ENCODE measurements at places on chromosomes 3 and 15.

- H3K4me3 ChIP-seq: no peak overlapping the region
- no peaks in the 10 kb centered on the region for H3K4me1 ChIP-seq
- H3K27ac ChIP-seq: no peak overlapping the region
- H3K36me3 ChIP-seq: no peaks in the 10 kb centered on the region
- H3K27me3 ChIP-seq: no peaks in the 10 kb centered on the region
Observed at GRCh38 chr15:26083457-26083856, 220.3 kb upstream of the ATP10A start.

DNA sequence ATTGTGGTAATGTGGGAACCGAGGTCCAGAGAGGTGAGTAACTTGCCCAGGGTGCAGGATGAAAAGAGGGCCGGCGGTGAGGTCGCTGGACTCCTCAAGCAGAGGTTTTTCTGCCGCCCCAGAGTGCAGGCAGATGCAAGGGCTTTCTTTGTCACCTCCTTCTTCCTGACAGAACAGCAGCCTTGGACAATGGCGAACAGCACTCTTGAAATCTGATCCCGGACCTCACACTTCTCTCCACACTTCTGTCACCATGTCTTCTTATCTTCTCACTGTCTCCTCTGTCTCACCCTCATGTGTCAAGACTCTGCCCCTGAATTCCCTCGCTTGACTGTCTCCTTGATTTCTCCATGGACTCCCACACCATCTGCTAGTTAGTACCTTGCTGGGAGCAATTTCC is 15.4 kb upstream of the VPS8 start:
- H3K36me3 ChIP-seq: no peaks in the 10 kb centered on the region
- DNase-seq: no peak
- H3K4me3 ChIP-seq: no peak overlapping the region
- H3K4me1 ChIP-seq: no peaks in the 10 kb centered on the region

- H3K36me3 ChIP-seq: no peaks in the 10 kb centered on the region
- no peak for DNase-seq
- no peak overlapping the region for H3K4me3 ChIP-seq
- H3K27me3 ChIP-seq: peaks cover 14% of the 10 kb centered on the region
- peaks cover 16% of the 10 kb centered on the region for H3K4me1 ChIP-seq
Observed at GRCh38 chr15:55740359-55740878, 2.5 kb downstream of the PRTG start.

DNA sequence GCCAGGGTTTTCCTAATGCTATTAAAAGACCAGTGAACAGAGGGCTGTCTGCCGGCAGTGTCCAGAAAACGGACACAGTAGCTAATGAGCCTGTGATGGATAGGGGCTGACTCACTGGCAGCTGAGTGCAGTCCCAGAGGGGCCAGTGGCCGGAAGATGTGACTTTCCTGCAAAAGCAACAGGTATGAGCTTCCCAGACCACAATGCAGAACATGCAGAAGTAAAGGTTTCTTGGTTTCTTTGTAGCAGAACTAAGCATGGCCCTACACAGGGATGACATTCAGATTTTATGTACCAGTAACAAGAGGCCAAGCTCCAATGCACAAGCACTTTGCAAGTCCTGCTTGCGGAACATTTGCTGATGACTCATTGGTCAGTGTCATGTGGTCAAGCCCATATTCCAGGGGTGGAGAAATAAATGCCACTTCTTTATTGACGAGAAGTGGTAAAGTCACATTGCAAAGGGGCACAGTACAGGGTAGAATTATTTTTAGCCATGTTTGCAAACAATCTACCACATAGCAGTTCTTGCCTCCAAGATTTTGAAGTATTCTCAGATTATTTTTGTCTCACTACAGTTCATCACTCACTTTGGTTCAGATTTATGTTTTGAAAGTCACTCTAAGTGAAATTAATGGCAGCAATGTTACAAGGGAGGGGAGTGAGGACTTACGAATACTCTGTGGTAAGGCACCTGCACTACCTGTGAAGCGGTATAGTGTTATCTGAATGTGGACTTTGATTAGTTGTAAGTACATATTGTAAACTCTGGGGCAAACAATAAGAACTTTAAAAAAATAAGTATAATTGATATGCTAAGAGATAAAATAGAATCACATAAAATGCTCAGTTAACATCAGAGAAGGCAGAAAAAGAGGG is 263.3 kb downstream of the ABHD5 start:
- H3K36me3 ChIP-seq: no peaks in the 10 kb centered on the region
- no peak overlapping the region for H3K4me3 ChIP-seq
- DNase-seq: no peak
- no peak overlapping the region for H3K27ac ChIP-seq
- no peaks in the 10 kb centered on the region for H3K4me1 ChIP-seq

DNA sequence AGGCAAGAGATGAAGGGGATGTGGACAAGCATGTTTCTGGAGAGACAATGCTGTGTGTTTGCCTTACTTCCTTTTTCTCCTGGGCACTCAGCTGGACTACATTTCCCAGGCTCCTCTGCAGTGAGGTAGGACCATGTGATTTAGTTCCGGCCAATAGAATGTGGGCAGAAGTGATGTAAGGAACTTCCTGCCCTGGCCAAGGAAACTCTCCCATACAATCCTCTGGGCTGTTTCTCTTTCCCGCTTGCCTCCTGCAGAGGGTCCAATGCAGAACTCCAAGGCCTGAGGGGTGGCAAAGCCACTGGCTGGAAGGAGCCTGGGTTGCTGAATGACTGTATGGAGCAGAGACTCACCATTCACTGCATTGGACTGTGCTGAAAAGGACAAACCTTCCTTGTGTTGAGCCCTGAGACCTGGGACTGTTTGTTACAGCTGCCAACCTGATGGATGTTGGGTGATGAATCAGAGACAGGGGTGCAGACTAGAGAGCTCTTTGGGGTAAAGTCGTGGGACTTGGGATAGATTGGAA is 82.7 kb upstream of the SLC6A6 start:
- H3K27ac ChIP-seq: no peak overlapping the region
- no peaks in the 10 kb centered on the region for H3K27me3 ChIP-seq
- H3K36me3 ChIP-seq: no peaks in the 10 kb centered on the region
- H3K4me3 ChIP-seq: no peak overlapping the region

- no peaks in the 10 kb centered on the region for H3K36me3 ChIP-seq
- H3K4me3 ChIP-seq: no peak overlapping the region
- H3K27me3 ChIP-seq: no peaks in the 10 kb centered on the region
Observed at GRCh38 chr3:162540421-162540820, 1043.8 kb downstream of the OTOL1 start.

DNA sequence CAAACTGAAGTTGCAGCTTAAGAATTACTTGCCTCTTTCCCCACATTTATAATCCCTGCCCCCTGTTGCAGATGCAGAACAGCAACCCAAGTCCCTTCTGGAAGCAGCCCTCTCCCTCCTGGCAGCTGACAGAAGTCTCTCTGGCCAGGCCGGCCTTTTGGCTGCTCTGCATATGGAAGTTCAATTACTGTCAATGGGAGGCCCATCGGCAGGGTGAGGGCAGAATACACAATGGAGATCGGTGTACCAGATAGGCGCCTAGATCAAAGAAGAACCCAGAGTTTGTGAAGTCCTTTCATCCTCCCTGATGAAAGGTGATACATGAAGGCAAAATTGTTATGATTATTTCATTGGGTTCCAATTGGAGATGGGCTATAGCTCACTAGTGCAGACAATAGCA is 327.9 kb upstream of the CTNNB1 start:
- H3K36me3 ChIP-seq: no peaks in the 10 kb centered on the region
- H3K27ac ChIP-seq: no peak overlapping the region
- no peak for DNase-seq
- no peaks in the 10 kb centered on the region for H3K27me3 ChIP-seq
- no peak overlapping the region for H3K4me3 ChIP-seq

- peaks cover 95% of the 10 kb centered on the region for H3K36me3 ChIP-seq
- H3K27me3 ChIP-seq: no peaks in the 10 kb centered on the region
- H3K27ac ChIP-seq: no peak overlapping the region
Observed at GRCh38 chr3:40532252-40532651, 7.5 kb downstream of the ZNF621 start.

GRCh38 chr3:39468108-39468436 is 592 bp downstream of the MOBP start:
- H3K36me3 ChIP-seq: no peaks in the 10 kb centered on the region
- H3K27me3 ChIP-seq: no peaks in the 10 kb centered on the region
- H3K27ac ChIP-seq: no peak overlapping the region
- no peak overlapping the region for H3K4me3 ChIP-seq
- no peaks in the 10 kb centered on the region for H3K4me1 ChIP-seq

DNA sequence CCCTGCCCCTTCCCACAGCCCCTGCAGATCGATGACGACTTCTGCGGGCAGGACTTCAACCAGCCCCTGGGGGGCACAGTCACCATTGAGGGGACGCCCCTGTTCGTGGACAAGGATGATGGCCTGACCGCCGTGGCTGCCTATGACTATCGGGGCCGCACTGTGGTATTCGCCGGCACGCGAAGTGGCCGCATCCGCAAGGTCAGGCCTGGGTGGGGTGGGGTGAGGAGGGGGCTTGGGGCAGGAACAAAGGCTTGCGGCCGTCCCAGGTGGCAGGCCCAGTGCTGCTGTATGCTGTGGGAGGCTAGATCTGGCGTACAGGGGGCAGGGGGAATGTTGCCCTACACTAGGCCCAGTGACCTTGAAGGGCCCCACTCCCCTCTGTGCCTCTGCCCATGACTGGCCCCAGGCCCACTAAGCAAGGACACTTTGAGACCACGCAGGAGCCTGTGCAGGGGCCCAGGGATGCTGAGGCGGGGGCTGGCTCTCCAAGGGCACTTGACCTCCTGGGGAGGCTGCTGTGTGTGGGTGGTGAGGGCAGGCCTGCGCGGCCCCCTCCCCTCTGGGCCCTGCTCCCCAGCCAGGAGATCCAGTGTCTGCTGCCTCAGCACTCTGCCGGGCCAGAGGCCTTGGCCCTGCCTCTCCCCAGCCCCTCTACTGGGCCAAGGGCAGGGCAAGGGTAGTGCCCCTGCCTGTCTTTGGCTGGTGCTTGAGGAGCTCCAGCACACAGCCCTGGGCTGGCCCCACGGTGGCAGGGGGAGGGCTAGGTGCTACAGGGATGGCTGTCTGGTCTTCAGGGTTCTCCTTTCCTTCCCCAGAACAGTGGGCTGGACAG is 8.7 kb downstream of the PLXNA1 start:
- H3K36me3 ChIP-seq: peaks cover 24% of the 10 kb centered on the region
- H3K27ac ChIP-seq: no peak overlapping the region

GRCh38 chr3:148992027-148992634 is 791 bp downstream of the GYG1 start:
- H3K36me3 ChIP-seq: peaks cover 31% of the 10 kb centered on the region
- peak overlapping the region; percentile 97 for H3K27ac ChIP-seq
- no peaks in the 10 kb centered on the region for H3K27me3 ChIP-seq
- peaks cover 14% of the 10 kb centered on the region for H3K4me1 ChIP-seq
- DNase-seq: peak; percentile 92

Data from upper lobe of left lung (tissue), 6 donors.